ENCODE measurements at places on chromosomes 1 and 21.

DNA sequence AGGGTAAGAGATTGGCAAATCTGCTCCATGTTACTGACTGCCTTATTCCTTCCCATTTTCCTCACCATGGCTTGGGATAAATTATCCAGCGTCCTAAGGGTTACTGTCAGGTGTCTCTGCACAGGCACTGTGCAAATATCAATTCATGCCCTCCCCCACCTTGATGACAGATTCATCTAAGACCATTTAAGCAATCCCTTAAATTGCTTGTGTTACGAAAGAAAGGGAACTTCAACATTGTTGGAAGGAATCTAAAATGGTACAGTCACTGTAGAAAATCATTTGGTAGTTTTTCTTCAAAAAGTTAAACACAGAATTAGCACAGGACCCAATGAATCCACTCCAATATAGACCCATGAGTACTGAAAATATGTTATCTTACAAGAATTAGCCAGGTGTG is 17.6 kb upstream of the MTARC2 start:
- no peak for DNase-seq

- DNase-seq: no peak
Measured at GRCh38 chr1:207365063-207365462, 43.6 kb downstream of the CD55 start.

GRCh38 chr1:7006996-7007871 is 222.0 kb downstream of the CAMTA1 start:
- no peak for DNase-seq

DNA sequence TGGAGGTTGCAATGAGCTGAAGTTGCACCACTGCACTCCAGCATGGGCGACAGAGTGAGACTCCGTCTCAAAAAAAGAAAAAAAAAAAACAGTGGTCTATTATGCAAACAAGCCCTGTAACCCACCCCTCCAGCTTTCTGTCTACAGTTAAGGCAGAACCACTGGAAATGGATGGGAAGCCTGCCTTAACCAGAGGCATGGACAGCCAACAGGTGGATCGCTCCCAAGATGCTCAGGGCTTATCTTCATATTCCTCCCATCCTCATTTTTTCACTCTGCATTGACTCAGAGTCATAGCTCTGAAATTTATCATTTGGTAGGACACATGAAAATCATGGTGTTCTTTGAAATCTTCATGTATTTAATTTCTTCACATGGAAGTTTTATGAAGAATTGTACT is 8.7 kb downstream of the MTFR1L start:
- DNase-seq: no peak

DNA sequence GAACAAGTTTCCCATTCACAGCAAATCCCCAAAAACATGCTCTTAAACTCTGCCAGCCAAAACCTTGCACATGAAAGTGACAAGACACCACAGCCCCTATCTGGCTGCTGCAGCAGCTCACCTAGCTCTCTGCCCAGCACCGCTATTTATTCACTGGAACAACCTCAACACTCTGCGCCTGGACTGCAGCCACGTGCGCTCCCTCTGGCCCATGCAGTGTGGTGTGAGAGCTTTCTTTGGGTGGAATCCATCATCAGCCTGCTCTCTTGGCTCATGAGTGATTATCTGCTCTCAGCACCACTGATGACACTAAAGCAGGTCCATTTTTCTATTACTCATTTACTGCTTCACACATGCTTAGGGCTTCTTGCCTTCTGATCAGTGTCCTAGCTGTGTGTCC is 11.4 kb downstream of the KCNJ6 start:
- DNase-seq: no peak

- DNase-seq: peak; percentile 26
Measured at GRCh38 chr1:108716437-108717230, 3.9 kb downstream of the FNDC7 start.

DNA sequence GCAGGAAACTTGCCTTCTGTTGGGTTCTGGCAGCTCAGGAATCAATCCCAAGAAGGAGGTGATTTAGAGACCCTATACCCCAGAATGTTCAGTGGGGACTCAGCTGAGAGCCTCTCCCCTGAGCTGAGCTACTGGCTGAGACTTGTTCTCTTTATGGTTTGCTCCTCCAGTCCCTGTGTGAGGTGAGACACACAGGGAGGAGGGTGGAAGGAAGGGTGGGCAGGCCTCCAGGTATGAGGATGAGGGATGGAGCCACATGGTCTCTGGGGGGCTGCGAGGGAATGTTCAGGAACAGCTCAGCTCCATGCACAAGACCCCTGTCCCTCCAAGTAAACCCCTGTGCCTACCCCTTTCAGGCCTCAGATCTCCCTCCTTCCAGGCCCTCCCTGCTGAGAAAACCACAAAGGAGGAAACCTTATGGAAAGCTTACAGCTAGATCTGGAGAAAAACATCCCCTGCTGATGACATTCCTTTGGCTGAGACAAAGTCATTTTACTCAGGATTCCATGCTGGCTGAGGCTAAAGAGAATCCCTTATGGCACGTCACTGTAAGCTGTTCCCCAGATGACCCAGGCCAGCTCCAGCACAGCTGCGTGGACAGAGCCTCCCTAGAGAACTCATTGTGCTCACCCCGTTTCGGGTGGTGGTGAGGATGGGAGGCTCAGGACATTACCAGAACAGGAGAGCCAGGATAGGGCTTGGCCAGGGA is 91.5 kb upstream of the IPO9 start:
- peak; percentile 98 for DNase-seq

GRCh38 chr1:200487650-200488049 is 77.8 kb upstream of the ZNF281 start:
- no peak for DNase-seq

DNA sequence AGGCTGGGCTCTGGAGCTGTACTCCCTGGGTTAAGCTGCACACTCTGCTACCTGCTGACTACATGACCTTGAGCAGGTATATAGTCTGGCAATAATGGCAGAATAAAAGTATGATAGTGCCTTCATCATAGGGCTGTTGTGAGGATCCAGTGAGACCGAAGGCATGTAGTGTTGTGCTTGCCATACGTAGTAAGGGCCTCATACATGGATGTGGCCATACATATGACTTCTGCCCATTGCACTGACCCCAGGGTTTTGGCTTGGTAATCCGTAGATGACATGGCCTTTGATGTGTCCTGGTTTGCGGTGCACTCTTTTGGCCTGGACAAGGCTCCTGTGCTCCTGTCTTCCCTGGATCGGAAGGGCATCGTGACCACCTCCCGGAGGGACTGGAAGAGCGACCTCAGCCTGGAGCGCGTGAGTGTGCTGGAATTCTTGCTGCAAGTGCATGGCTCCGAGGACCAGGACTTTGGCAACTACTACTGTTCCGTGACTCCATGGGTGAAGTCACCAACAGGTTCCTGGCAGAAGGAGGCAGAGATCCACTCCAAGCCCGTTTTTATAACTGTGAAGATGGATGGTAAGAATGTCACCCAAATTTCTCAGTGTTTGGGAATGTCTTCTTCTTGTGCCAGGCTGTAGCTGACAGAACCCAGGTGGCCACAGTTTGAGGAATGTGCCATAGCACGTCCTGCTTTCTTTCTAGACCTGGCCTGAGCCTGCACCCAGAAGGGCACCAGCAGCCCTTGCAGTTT is 17.0 kb upstream of the CD101 start:
- no peak for DNase-seq

DNA sequence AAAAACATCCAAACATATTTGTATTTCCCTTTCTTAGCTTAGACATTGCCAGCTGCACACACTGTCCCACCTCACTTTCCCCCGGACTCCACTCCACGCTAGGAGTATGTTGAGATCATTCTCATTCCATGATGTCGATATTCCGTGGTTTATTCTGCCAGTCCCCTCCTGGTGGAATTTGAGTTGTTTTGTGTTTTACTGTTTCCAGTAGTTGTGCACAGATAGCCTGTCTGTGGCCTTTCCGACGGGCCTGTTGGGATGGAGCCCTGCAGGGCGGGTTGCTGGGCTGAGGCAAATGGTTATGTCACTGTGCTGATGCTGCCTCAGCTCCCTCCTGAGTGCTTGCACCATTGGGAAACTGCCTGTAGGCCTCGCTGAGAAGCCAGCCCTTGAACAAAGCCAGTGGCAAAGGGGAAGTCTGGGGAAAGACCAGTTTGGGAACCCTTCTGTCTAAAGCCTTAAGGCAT is 12.8 kb downstream of the TRAPPC10 start:
- DNase-seq: peak; percentile 39

DNA sequence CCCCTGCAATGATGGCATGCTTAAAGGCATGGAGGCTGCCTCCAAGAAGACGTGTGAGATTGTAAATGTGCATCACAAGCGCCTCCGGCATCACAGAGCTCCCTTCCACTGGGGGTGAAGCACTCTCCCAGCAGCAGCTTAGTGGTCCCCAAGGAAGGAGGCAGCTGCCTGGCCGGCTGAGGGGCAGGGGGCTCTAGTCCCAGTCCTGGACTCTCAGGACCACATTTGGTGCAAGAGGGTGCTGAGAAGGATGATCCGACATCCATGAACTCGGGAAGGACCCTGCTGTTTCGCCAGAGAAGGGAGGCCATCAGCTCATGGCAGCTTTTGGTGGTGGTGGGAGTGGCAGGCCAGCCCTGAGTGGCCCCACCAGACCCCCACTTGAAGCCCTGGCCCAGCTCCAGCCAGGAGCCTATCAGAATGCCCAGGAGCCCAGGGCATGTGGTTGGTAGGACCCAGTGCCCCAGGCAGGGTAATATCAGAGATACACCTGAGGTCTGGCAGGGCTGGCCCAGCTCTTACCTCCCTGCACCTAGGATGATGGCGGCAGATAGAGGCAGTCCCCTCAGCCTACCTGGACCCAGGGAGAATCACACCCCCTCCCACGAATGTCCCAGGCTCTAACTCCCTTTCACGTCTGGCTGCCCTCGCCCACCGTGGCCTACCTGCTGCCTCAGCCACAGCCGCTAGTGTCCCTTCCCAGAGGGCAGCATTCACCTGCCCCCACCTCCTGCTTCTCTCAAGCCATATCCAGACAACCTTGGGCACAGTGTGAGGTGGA is 2.4 kb upstream of the WNT9A start:
- DNase-seq: no peak

Data from fibroblast of skin of back (primary cell).